ENCODE measurements at places on chromosomes 3 and 15.
A peak's percentile ranks its signal among the peaks of the same experiment; 100 is the strongest.

DNA sequence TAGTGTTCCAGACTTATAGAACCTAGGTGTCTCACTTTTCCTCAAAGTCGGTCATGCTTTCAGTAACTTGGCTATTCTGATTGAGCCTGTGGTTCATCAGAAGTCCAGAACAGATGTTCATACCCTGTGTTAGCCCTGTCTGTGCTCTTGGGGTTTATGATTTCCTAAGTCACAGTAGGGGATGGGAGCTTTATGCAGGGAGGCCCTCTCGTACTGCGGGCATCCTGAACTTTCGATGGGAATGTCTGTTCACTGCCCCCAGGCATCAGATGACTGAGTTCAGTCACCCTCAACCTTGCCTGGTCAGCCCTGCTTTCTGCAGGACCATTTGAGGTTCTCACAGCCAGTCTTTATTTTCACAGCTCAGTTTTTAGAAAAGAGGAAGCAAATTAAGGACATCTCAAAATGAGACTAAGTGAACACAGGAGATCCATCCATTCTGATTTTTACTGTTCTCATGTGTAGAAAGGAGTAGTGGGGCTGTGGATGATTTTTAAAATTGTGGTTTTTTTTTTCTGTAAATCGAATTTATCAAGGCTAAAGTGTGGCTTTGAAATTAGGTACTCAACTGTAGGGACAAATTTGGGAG lies 71.3 kb downstream of the CMTM8 start:
- no peak for DNase-seq

- peak; percentile 19 for DNase-seq
Measured at GRCh38 chr3:21484057-21484827, 266.8 kb downstream of the ZNF385D start.

GRCh38 chr15:79897701-79898113 lies 893 bp upstream of the MTHFS start:
- no peak for DNase-seq

DNA sequence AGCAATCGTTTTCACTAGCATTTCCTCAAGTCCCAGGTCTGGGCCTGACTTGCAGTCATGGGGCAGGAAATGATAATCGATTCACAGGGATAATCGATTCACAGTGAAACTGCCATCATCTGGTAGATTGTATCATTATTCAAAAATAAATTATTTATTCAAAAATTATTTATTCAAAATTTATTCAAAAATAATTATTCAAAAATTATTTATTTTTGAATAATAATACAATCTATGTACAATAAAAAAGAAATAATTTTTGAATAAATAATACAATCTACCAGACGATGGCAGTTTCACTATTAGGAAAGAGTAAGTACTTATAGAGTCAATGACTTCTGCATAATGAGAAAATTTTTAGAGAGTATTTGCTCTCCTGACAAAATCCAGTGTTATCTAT lies 28.1 kb upstream of the PROK2 start:
- no peak for DNase-seq

- DNase-seq = no peak
Measured at GRCh38 chr3:184237807-184238206, 8.4 kb downstream of the VWA5B2 start.

Measured in NCI-H1105 (cell line).